ENCODE measurements at places on chromosomes 3 and 15.
A peak's percentile ranks its signal among the peaks of the same experiment; 100 is the strongest.

DNA sequence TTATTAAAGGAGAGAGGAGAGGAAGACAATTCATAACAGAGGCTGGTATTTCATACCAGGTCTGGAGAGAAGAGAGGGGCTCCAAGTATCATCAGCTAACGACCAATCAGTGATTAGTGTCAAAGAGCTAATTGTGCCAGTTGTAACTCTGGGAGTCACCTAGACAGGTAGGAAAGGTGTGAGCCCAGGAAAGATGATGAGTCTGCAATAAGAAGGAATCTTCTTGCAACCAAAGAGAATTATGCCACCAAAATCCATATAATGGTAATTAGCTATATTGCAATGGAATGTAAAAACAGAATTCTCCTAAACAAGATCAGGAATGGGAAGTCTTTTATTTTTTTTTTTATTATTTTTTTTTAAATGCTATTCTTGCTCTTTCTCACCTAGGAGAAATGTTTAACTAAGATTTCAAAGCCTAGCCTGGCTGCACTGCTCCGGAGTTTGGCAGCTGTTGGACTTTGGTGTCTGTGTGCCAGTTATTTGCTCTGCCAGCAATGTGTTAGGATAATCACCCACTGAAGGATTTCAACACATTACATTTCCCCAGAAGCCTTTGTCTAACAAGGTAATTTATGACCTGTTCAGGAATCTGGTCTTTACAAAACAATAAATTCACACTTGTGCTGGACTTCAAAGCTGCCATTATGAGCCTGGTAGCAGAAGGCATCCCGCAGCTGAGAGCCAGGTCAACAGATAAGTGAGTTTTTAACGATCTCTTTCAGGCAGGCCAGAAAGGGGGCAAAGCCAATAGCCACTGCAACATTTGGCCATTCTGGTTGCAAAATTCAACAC is 89.4 kb downstream of the FOXB1 start:
- no peak for DNase-seq

DNA sequence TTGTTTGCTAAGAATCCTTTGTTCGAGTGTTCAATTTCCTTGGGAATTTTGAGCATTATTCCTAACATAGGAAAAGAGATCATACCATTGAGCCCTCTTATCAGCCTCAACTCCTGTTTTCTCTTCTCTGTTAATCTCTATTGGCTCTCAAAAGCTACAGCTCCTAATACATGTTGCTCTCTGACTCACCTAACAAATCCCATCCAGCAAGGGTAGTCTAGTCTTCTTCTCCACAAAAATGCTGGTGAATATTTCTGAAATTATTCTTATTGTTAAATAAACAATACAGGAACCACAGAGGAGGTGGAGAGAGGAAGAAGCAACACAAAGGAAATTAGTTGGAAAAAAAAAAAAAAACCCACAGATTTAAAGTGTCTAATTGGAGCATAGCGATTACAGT is 325.8 kb upstream of the NAALADL2 start:
- no peak for DNase-seq

GRCh38 chr3:158953131-158953530 is 151.3 kb downstream of the MFSD1 start:
- peak; percentile 25 for DNase-seq

DNA sequence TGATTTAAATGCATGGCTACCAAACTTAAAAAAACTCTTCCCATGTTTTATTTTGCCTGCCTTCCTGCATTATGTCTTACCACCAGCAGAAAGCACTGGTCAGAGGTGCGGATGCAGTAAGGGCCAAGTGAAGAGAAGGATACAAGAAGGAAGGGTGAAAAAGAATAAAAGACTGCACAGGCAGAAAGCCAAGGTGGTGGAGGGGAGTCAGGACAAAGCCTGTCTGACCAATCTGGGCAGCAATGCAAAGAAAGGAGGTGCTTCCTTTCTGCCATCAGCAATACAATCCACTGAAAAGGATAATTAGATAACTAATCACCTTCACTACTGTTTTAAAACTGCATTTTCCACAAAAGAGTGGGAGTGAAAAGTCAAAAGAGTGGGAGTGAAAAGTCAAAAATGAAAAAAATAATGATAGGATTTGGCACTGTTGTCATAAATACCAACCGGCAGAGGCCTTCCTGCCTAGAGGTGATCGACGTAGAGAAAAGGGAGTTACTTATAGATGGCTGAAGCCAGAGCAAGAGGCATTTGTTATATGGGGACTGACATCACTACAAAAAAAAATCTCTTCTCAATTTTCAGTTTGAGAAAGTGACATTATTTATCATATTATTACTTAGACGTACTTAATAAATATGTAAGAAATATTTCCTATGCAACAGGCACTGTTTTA is 385.3 kb downstream of the TBC1D5 start:
- DNase-seq: no peak

DNA sequence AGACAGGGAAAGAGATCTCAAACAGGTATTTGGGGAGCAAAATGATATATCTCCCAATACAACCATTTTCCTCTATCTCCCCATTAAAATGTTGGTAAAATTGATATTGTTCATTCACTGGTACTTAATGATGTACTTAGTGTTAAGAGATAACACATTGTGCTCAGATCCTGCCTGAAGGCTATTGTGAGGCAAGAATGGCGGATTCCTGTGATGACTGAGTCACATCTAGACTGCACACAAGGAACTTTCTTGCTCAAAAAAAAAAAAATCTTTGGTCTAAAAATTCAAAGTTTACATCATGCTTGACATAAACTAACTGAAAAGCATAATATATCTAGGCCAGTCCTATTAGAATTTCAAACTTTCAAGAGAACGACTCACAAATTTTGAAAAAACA is 171.1 kb upstream of the TTC14 start:
- no peak for DNase-seq

GRCh38 chr15:72082176-72082575 is 35.8 kb downstream of the MYO9A start:
- DNase-seq: no peak

- DNase-seq: no peak
Measured at GRCh38 chr3:182241766-182242488, 530.2 kb downstream of the SOX2 start.

- DNase-seq: no peak
Measured at GRCh38 chr15:24696842-24697241, 21.3 kb downstream of the NPAP1 start.

GRCh38 chr3:139309061-139309591 is 34.7 kb upstream of the MRPS22 start:
- no peak for DNase-seq

- no peak for DNase-seq
Measured at GRCh38 chr15:77581896-77582569, 50.7 kb downstream of the LINGO1 start.

DNA sequence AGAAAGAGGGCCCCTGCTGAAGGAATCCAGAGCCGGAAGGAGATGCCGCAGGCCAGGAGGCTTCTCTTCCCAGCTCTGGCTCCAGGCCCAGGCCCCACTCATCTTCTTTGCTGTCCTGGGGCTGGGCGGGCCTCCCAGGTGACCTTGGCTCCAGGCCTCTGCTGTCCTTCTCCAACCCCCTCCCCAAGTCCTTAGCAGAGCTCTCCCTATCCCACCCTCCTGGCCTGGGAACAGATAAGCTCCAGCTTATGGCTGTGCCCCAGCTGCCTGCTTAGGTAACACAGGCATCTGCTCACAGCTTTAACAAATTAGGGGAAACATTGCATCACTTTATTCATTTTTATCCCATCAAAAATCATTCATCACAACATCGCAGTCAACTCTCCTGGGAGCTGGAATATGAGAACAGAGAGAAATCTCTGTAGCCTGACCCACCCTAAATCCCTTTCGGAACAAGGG is 86.9 kb downstream of the SEMA5B start:
- DNase-seq: no peak

- no peak for DNase-seq
Measured at GRCh38 chr3:96755519-96755918, 58.9 kb upstream of the EPHA6 start.

DNA sequence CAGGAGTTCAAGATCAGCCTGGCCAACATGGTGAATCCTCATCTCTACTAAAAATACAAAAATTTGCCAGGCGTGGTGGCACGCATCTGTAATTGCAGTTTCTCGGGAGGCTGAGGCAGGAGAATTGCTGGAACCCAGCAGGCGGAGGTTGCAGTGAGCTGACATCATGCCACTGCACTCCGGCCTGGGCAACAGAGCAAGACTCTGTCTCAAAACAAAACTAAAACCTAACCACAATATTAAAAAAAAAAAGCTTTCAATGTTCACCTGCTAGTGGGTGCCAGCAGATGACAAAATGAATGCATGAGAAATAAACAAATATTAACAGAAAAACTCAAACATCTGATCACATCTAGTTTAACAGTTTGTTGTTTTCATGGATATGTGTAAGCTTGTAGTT is 9.0 kb downstream of the SLC24A1 start:
- DNase-seq: no peak

DNA sequence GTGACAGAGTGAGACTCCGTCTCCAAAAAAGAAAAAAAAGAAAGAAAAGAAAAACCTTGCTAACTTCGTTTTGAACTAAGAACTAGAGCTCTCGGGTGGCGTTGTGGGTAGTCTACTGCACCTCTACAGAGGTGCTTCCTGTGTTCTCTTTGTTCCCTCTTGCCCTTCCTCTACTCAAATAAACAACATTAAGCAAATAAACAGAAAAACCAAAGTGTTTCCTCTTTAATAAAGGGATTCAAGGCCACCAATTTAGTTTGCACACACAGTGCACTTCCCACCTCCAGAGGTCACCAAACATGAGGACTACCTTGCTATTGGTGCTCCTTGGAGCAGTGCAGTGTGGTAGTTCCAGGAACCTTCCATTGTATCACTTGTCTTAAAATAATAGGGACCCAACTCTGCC is 354.2 kb upstream of the TBL1XR1 start:
- no peak for DNase-seq

GRCh38 chr3:139945942-139946341 is 11.0 kb downstream of the CLSTN2 start:
- DNase-seq: no peak

DNA sequence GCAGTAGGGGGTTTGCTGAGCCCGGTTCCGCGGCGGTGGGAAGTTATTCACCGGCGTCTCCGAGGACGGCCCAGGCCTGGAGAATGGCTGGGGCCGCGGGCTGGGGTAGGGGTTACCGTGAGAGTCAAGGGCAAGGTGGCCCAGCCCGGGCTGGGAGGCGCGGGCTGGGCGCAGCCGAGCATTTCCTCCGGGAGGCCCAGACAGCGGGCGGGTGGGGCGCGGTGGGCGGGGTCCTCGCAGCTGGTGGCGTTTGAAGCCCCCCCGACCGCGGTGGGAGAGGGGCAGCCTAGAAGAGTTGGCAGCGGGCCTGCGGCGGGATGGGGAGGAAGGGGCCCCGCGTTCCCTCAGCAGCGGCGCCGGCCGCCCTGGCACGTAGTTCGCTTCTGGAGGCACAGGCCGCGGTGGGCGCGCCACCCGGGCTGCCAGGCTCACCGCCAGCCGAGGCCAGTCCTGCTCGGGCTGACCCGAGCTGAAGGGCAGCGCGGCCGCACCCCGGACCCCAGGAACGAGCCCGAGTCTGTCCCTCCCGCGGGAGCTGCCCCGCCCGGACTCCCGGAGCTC is 960 bp upstream of the KLF13 start:
- peak; percentile 7 for DNase-seq

DNA sequence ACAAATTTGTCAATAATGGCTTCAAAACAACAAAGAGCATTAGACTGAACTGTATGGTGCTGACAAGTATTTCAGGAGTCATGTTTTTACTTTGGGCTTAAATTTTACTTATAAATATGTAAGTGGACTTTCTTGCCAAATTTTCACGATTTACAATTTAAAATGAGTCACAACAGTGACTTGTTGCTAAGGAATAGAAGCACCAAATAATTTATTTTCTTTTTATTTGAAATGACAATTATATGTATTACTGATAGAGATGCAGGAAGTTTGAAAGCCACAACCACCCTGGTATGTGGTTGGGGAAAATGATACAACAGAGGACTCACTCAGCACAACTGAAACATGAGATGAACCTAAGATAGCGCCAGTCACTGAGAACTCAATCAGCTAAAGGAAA is 90.3 kb downstream of the FMN1 start:
- DNase-seq: no peak

DNA sequence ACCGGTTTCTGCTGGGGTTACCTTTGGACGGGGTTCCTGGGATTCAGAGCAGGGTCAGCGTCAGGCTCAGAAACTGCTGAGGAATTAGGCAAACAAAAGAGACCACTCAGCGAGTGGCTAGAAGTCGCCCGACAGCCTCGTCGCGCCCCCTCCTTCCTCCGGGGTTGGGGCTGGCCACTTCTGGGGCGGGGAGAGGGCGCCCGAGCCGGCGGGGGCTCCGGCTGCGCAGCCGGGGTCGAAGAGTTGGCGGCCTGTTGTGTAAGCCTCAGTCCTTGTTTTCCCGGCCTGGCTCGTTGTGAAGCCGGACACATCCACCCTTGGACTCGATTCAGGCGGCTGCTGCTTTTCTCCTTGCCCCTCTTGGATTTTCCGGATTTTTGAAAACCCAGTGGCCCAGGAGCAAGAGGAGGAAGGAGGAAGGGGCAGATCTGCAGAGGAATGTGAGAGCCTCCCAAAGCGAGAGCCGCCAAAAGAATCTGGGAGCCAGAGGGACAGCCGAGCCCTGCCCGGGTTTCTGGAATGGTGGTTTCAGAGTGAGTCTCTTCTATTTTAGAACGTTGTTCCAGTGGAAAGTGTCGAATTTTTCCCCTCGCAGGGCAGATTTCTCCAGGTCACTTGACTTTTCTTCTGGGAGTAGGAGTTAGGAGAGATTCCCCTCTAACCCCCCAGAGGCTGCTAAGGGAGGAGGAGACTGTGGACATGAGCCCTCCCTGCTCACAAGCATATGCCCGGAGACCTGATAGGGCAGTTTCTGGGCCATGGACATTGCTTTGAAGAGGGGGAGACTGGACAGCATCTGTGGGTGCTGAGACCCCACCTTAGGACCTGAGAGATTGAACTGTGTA is 666 bp downstream of the SNX33 start:
- DNase-seq: peak; percentile 49

- no peak for DNase-seq
Measured at GRCh38 chr3:108125153-108125543, 34.3 kb upstream of the CD47 start.

DNA sequence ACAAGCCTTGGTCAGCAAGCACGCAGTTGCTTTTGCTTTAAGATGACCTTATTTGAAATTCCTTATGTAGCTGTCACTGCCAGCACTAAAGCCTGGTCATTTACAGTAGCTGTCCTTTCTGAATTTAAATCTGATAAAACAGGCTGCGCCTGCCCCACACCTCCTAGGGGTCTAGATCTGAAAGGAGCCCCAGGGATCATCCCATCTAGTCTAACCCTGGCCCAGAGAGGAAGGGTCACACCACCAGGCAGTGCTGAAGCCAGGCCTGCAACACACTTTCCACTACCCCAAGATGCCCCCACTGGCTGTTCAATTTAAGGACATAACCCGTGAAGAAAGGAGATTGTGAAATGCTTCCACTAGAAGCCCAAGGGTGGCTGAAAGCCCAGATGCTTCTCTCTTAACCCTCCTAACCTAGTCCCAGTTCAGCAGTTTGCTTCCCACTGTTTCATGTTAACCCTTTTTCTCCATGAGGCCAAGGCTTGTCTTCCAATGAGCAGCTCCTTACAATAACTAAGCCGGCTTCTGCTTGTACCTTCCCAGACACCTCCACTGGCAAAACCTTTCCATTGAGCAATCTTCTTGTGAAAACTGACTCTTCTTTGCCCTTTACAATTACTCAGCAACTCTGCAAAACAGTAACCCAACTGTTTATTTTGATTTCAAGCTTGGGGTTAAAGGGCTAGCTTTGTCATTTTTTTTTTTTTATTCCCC is 198.9 kb upstream of the LPP start:
- DNase-seq: no peak

GRCh38 chr3:139574026-139574947 is 34.7 kb upstream of the RBP1 start:
- no peak for DNase-seq
